ENCODE measurements at places on chromosomes 5 and 9.

DNA sequence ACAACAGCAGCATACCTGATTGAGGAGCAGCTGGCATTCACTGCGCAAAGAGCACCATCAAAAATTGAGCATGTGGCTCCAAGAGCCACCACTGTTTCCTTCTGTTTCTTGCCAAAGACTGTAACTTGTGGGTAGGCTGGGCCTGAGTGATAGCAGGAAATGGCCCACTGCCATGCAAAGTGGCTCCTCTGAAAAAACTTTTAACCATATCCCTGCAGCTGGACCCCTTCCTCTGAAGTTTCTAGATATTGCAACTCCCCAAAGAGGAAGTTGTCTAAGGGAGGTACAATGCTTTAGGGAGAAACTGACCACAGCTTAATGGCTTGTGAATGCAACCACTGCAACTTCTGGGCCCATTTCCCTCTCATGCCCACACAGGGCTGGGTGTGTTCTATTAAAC lies 355.4 kb upstream of the PDE4D start:
- peak; percentile 5 for DNase-seq

GRCh38 chr9:114430457-114430856 lies 42.7 kb upstream of the AKNA start:
- no peak for DNase-seq

DNA sequence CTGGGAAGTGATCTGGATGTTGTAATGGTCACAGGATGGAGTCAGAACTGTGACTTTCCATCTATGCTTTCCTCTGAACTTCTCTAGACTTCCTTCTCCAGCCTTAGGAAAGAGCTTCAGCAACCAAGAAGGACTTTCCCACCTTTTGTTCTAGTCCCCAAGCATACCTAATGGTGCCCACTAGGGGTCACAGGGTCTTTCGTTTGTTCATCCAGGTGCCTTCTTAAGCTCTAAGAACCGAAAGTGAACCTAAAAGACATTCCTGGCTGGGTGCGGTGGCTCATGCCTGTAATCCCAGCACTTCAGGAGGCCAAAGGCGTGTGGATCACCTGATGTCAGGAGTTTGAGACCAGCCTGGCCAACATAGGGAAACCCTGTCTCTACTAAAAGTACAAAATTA lies 1.8 kb upstream of the WNT8A start:
- DNase-seq, result no peak

- no peak for DNase-seq
Observed at GRCh38 chr9:125405938-125406809, 144.5 kb downstream of the GAPVD1 start.

GRCh38 chr9:109908459-109909390 lies 128.7 kb downstream of the PALM2AKAP2 start:
- DNase-seq, result no peak

GRCh38 chr9:21833090-21833801 lies 30.8 kb downstream of the MTAP start:
- peak; percentile 34 for DNase-seq

DNA sequence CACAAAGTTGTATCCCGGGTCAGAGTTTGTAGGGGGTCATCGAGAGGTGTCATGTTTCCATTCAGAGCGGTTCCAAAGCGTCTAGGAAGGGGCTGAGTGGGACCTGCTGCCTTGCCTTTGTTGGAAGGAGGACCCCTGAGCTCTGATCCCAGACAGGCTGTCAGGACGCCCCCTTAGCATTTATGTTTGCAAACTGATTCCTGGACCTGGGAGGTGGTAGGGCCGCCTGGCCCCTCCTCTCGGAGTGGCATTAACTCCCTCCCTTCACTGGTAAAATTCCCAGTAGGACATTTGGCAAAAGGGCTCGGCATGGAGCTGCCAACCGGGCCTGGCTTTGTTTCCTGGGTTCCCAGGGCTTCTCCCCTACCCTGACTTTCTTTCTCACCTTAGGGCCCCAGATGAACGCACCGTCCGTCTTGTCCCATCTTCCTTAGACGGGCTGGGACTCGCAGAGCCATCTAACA lies 2.5 kb downstream of the JADE2 start:
- no peak for DNase-seq

- no peak for DNase-seq
Observed at GRCh38 chr9:102428305-102428704, 566.8 kb upstream of the CYLC2 start.

GRCh38 chr9:33374190-33374589 lies 28.2 kb downstream of the AQP7 start:
- DNase-seq, result no peak

- no peak for DNase-seq
Observed at GRCh38 chr5:142641711-142642110, 44.2 kb downstream of the FGF1 start.

- no peak for DNase-seq
Observed at GRCh38 chr5:141868541-141868940, 9.7 kb downstream of the PCDH1 start.

GRCh38 chr5:8053270-8053669 lies 184.3 kb downstream of the MTRR start:
- no peak for DNase-seq

- no peak for DNase-seq
Observed at GRCh38 chr9:89972535-89972934, 367.7 kb downstream of the GADD45G start.

DNA sequence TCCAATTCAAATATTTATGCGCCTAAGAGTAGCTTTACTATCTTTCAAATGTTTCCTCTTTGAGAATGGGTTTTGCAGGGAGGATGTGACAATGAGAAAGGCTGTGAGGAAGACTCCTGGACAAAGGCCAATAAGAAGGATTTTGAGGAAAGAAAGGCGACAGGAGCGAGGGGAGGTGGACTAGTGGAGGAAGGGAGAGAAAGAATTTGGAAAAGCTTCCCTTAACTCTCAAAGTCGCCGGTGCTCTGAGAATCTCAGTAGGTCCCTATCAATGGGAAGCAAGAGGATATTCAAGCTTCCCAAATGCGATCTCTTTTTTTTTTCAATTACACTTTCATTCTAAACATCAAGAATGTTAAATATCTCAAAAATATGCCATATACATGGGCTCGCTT lies 2.8 kb upstream of the CDC20B start:
- no peak for DNase-seq

DNA sequence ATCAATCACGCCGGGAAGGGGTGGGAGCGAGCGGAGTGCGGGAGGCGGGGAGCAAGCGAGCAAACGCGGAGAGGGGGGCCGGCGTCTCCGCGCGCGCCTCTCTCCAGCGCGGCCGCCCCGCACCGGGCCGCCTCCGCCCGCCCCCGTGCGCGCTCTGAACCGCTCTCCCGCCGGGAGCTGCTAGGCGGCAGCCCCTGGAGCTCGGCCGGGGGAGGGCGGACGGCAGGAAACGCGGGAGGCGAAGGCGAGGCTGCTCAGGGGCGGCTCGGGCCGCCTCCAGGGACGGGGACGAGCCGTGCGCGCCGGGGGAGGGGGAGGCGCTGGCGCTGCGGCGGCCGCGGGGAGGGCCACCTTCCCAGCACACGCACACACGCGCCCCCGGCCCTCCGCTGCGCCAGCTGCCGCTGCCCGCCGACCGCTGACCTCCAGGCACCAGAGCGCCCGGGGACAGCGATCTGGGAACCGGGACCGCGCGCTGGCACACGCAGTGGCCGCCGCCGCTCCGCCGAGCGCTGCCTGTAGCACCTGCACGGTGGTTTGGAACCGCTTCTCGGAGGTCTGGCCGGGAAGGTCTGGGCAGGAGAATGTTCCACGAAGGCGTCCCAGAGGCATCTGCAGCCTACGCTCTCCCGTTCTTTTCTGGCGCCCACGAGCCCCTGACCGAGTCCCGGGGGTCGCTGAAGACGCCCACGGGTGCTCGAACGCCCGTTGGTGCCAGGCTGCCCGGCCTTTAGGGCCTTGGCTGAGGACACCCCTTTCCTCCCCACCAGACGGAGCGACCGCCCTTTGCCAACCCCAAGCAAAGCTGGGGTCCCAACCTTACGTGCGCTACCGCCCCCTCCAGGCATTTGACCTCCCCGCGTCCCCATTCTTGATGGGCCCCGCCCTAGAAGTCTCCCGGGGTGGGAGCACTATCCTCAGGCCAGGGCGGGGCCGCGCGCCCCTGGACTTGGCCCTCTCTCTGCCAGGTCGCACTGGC lies at the start of gene GABBR2:
TSS of gene GABBR2 (minus strand) at position 3 of the 979 bp plus-strand sequence. CDS start 198 bp downstream, outside the sequence.
- DNase-seq, result no peak

GRCh38 chr9:132878695-132879456 lies at the start of gene SPACA9:
Gene SPACA9, plus strand, starts transcription at chr9:132878898. Its CDS starts 5,050 bp downstream, at chr9:132883948.
- DNase-seq, result peak; percentile 49

GRCh38 chr5:73486119-73486899 lies 11.9 kb upstream of the BTF3 start:
- DNase-seq, result no peak

DNA sequence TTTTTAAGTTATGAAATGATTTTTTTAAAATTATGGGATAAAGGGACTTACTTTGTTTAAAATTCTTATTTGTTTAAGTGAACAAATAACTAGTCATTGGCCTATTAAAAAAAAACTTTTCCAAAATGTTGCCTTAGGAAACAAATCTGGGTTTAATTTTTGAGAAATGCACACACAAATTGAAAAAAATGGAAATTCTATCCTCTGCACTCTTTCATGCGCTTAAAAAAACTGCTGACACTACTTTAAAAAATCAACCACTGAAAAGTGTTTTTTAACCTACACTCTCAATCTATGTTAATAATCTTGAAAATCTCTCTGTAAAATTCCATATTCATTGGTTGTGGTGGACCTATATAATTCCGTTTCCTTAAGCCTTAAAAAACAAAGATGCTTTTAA lies 163.4 kb upstream of the DAB2 start:
- DNase-seq, result no peak

DNA sequence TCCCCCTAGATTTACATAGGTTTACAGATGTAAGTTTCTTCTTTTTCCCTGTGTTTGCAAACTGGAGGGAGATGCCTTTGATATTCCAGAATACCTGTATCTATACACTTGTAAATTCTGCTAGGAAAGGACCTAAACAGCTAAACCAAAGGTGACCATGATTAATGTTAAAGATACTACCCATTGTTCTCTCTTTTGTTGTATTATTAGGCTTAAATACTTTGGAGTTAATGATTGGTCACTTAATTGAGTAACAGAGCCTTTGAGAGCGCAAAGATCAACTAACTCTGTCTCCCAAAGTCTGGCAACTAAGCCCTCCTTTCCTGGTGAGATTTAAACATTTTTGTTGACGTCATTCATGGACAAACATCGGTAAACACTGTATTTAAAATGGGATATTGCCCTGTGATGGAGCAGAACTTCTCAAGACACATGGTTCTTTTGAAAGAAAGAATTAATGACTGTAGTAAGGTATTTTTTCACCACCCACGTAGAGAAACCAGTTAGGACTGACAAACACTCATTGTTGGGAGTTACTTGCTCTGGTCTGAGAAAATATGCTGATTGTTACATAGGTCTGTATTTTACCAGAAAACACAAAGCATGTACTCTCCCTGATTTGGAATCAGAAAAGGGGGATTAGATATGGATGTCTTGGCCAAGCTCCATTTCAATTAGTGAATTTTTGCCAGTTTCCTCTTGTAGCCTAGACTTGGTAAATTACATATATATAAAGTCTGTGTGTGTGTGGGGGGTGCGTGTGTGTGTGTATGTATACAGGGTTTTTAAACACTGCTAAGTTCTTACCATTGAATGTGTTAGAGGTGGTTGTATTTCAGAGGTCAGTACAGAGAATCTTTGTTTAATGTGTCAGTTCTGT lies 4.6 kb downstream of the VCAN start:
- DNase-seq, result no peak

GRCh38 chr9:136138566-136138965 lies 19.9 kb upstream of the TMEM250 start:
- peak; percentile 45 for DNase-seq

GRCh38 chr5:59569608-59570334 lies 323.8 kb downstream of the PDE4D start:
- DNase-seq, result no peak

DNA sequence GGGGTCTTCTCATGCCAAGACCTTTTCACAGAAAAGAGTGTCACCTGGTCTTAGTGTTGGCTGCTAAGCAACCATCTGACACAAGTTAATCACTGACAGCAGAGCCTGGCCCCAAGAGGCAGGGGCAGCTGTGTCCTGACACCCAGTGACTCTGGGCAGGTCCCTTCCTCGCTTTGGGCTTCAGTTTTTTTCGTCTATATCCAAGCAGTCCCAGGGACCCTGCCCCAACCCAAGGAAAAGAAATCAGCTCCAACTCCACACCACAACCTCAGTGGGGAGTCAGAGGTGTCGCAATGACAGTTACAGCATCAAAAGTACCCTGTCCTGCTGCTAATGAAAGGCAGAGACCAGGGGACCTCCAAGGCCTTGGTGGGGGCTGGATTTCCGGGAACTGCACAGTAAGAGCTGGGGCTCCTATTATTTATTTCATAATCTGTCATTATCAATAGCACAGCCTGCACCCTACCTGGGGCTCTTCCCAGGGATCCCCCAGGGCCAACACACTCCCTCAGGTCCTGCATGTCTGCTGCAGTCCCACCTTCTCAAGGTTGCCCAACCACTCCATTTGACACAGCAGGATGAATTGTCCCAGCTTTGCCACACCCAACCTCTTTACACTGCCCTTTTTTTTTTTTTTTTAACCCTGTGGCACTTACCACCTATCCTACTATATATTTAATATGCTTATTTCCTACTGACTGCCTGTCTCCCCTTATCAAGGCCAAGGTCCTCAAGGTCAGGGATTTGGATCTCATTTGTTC lies 9.4 kb downstream of the ANKS6 start:
- DNase-seq, result no peak

DNA sequence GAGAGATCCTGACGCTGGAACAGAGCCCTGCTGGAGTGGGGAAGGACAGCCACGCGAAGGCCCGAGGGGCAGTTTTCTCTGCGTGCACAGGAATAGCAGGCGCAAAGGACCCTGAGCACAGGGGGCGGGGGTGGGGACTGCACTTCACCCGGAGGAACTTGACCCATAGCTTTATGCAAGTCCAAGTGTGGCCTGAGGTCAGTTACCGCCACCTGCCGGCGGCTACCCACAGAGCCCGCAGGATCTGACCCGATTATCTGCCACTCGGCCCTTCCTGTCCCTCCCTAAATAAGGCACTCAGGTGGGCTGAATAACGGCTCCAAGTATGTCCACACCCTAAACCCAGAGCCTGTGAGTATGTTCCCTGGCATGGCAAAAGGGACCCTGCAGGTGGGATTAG lies 65.4 kb upstream of the FCN1 start:
- peak; percentile 26 for DNase-seq

GRCh38 chr9:131981116-131981776 lies 98.4 kb downstream of the MED27 start:
- no peak for DNase-seq

Measured in germinal center (tissue), 1 donor.